Hepatocyte (in vitro differentiated cells): ENCODE measurements at places on chromosomes 13 and 19. TPM values are rescaled to one million over a fixed set of nuclear protein-coding genes. Genes with fewer than 3 reads are reported as not detected.
A peak's percentile ranks its signal among the peaks of the same experiment; 100 is the strongest.

The CNFN gene
- total RNA-seq, result 0.93 TPM in 1 of 2 replicates, not detected in the other

DNA sequence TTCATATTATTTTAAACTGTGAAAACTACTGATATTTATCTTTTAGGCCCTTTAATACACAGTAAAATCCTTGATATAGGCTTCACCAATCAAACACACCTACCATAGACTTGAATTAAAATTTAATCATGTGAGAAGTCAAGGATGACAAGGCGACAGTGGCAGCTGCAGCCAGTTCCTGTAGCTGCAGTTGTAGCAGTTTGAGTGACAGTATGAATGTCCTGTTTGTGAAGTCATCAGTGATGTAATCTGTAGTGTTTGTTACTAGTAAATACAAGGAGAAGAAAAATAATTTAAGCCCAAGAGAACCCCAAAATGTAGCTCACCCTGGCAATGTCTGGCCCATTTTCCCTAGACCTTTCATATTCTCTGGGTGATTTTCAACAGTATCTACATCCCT lies 897.0 kb downstream of the SLITRK6 start:
- no peak overlapping the region for H3K4me3 ChIP-seq
- no peaks in the 10 kb centered on the region for H3K27me3 ChIP-seq
- H3K36me3 ChIP-seq, result no peaks in the 10 kb centered on the region
- H3K27ac ChIP-seq, result no peak overlapping the region
- DNase-seq, result no peak

The POLR1D gene
- 102 and 106 TPM in 2 replicates for total RNA-seq

The SHISA7 gene
- total RNA-seq, result not detected in 2 replicates

- H3K4me3 ChIP-seq, result no peak overlapping the region
- no peaks in the 10 kb centered on the region for H3K4me1 ChIP-seq
- H3K27ac ChIP-seq, result no peak overlapping the region
- no peaks in the 10 kb centered on the region for H3K36me3 ChIP-seq
Observed at GRCh38 chr13:113630804-113631203, 27.2 kb downstream of the ATP4B start.

DNA sequence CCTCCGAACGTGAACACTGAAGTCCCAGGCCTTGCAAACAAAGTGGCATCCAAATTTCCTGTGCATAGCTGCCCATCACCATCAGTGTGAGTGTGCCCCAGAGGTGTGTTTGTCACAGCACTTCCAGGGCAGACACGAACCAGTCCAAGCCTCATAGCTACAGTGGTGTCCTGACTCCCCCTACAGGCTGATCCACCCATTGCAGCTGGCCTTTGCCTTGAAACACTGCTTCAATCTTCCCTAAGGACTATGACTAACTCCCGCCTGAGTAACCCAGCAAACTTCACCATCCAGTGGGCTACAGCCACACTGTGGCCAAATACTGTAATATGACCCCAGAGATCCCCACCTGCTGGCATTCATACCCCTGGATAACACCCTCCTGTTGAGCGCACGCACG lies 3.9 kb downstream of the ZNF266 start:
- H3K4me3 ChIP-seq, result no peak overlapping the region
- H3K4me1 ChIP-seq, result peaks cover 7% of the 10 kb centered on the region
- no peaks in the 10 kb centered on the region for H3K36me3 ChIP-seq
- DNase-seq, result peak; percentile 19
- no peaks in the 10 kb centered on the region for H3K27me3 ChIP-seq
